ENCODE measurements at places on chromosomes 7 and 10.

DNA sequence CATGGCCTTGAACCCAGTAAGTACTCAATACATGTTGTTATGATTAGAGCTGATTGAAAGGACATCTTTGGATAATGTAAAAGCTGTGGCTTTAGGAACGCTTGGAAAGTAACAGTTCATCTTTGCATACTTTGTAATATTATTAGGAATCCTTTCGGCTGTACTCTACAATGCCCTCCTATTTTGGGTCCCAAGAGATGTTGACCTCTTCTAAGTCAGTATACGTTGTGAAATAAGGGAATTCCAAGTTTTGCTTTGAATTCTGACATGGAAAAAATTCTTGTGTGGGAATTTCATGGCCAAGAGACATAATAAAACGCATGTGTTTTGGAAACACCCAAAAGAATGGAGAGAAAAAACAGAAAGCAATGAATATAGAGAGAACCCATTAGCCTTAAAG, 7.7 kb downstream of the AGR3 start:
- no peak for DNase-seq

- DNase-seq, result no peak
These were observed 11.4 kb downstream of the PTPRN2 start for GRCh38 chr7:158576050-158576762.

- DNase-seq, result no peak
These were observed 323.8 kb downstream of the DPP6 start for GRCh38 chr7:154375956-154376355.

- no peak for DNase-seq
These were observed 45.5 kb upstream of the HDAC9 start for GRCh38 chr7:18450019-18450418.

GRCh38 chr7:26291699-26292538, at the start of gene SNX10:
SNX10 (plus strand) TSS chr7:26291862; CDS start chr7:26346443, 54,581 bp downstream.
- DNase-seq, result peak; percentile 74

- peak; percentile 69 for DNase-seq
These were observed 70.2 kb downstream of the NOC3L start for GRCh38 chr10:94292434-94293090.

DNA sequence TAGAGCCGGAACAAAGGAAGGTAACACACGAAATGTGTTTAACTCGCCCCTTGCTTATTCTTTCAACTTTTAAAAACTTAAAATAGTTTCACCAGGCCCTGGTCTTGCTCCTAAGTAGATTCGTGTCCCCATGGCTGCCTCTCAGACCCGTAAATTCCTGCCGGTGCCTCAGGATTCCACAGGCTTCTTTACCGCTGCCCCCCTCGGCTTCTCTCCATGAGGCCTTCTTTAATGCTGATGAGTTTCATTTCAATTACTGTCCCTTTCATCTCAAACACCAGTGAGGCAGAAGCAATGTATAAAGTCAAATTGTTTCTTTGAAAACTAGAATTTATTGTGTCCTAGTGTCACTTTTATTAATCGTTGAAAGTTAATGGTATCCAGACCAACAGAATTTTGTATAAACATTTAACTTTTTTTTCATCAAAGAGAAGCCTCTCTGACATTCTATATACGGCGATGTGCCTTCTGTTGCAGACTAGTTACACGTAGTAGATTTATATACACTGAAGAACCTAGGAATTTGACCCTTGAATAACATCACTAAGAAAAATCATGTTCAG, 225.2 kb downstream of the C7orf25 start:
- no peak for DNase-seq

DNA sequence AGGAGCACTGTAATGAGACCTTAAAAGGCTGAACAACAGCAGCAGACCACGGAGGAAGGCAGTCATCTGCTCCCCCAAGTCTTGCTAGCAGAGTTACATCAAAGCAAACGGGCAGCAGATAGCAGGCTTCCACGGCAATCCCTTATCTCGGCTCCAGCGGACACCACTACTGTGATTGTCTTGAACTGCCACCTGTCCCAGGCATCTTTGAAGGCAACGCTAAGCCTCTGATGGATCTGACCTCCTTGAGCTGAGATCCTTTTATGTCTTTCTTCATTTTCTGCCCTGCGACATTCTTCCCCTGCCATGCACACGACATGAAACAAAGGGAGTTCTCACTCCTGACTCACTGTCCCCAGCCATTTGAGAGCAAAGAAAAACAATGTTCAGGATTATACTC, 111.7 kb downstream of the GLI3 start:
- DNase-seq, result no peak

DNA sequence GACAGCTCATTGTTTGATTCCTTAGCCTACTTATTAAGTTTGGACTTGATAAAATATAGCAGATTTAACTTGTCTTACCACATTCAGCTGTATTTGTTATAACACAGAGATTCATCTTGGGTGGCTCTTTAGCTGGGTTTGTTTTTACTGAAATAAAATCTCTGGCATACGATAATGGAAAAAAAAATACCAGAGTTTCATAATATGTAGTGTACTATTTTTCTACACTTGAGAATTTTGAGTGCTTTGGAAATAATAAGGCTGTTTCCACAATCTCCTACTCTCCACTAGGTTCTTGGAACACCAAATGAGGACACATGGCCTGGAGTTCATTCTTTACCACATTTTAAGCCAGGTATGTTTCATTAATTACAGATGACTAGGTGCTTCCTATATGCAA, 218.6 kb upstream of the FZD1 start:
- no peak for DNase-seq

DNA sequence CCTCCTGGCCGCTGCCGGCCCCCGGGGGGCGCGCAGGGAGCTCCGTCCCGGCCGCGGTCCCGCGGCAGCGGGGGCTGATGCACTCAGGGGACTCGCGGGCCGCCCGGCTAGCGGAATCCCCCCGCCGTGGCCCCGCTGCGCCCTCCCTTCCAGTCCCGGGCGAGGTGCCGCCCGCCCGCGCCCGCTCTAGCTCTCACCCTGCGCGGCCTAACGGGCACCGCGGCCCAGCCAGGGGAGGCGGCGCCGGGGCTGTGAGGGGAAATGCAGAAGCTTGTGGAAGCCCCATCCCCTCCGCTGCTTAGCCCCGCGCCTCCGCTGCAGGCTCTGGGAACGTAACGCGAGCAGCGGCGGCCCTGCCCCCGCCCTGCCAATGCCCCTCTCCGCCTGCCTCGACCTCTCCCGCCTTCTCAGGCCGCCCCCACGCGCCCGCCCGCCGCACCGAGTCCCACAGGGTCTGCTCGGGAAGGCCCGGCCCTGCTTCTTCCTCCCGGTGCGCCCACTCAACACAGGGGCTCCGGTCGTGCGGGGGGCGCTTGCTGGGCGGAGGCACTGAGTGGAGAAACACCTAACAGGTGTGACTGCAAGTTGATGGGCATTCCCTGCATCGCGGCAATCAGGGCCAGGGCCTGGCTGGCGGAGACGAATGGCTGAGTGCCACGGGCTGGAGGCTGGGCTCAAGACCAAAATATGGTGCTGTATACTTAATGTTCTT, 384 bp upstream of the TMEM229A start:
- peak; percentile 54 for DNase-seq

GRCh38 chr10:114283535-114284234, 44.6 kb downstream of the VWA2 start:
- no peak for DNase-seq

GRCh38 chr10:101092881-101093354, 31.1 kb downstream of the KAZALD1 start:
- DNase-seq, result peak; percentile 22

DNA sequence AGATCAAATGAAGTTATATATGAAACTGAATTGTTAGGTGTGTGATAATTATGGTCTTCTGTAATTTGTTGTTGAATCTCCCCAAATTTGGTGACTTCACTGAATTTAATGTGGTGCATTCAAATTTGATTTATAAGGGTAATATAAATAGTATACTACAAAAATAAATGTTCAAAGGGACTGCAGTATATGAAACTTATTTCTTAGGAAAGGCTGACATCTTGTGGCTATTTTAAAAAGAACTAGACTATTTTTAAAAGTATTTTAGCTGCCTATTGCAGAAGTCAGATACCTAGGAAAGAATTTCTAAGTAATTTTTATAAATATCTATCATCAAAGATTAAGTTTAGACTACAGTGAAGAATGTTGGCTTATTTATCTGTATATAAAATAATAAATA, 36.6 kb downstream of the ATRNL1 start:
- no peak for DNase-seq

DNA sequence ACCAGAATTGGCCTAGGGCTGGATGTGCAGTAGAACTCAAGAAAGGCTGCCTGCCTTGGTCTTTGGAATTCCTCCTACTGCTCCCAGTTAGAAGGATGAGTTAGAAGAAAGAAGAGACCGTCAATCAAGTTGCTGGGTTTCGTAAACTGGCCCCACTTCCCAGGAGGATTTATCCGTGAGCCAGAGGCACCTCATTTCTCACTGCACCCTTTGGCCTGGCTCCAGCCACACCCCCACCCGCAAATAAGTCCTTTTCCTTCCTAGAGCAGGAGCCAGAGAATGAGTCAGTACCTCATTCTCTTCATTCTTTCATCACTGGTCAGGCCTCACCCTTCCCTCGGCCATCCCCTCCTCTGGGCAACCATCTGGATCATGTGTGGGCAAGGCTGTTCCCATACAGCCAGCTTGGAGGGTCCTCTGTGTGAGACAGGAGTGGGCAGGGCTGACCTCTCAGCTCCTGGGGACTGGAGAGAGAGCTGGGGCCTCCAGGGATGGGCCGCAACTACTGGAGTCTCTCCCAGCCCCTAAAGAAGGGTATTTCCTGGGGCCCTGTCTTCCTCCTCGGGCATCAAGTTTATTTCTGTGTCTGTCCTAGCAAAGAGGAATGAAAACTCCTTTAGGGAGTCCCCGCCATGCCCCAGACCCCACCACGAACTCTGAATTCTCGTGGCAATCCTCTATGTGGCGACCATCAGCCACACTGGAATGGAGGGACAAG, 87.2 kb upstream of the DUSP5 start:
- DNase-seq, result peak; percentile 49

- no peak for DNase-seq
These were observed 28.9 kb downstream of the POR start for GRCh38 chr7:75943864-75944263.

Measured in Right ventricle myocardium superior (tissue), 1 donor.